Motor neuron (in vitro differentiated cells): ENCODE measurements at places on chromosomes 2 and 18. TPM values are rescaled to one million over a fixed set of nuclear protein-coding genes. Genes with fewer than 3 reads are reported as not detected.

The DQX1 gene
- total RNA-seq: 0.47 and 0.73 TPM in 2 replicates

The IL37 gene
- total RNA-seq: not detected in 2 replicates

The VAMP8 gene
- 5.8 and 7.4 TPM in 2 replicates for total RNA-seq

The REG3G gene
- total RNA-seq: not detected in 2 replicates

The COL5A2 gene
- total RNA-seq: 17.7 and 18.0 TPM in 2 replicates

The IL36B gene
- 4.9 and 5.1 TPM in 2 replicates for total RNA-seq

- no peak for ATAC-seq
These were observed 19.6 kb downstream of the TMEM17 start for GRCh38 chr2:62486439-62486765.

DNA sequence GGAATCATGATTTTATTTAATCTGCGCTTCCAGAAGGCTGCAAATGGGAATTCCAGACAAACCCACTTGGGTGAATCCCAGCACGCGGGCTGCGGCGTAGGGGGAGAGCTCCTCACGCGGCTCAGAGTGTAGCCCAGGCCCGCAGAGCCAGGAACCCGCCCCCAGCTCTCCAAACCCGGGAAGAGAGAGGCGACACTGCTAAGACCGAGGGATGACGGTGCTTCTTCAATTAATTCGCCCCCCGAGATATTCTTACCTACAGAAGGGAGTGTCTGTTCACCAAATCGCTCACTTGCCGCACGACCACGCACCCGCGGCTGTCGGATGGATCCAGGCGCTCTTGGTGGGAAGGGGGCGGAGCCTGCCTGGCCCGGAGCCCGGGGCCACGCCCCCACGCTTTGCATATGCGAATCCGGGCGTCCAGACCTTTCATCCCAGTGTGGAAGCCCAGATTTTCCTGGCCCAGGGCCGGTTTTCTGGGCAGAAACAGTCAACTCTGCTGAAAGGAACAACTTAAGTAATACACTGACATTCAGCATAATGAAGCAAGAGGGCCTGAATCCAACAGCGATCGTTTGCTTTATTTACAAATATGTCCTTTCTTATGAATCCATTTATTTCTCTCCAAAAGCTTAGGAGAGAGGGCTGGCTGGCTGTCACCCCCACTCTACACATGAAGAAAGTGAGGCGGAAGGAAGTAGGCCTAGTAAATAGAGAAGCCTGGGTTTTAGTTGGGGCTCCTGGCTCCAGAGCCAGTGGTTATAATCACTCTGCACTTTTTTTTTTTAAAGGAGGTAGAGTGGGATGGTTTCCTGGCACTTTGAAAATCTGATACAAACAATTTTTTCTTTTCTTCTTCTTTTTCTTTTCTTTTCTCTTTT is at the start of gene SLC19A3:
SLC19A3 (minus strand) TSS at position 342 of the 881 bp plus-strand sequence. CDS start 15,710 bp downstream, outside the sequence.
- ATAC-seq: peak; percentile 96

- no peak for ATAC-seq
These were observed 141.3 kb downstream of the GBX2 start for GRCh38 chr2:236026841-236027240.

DNA sequence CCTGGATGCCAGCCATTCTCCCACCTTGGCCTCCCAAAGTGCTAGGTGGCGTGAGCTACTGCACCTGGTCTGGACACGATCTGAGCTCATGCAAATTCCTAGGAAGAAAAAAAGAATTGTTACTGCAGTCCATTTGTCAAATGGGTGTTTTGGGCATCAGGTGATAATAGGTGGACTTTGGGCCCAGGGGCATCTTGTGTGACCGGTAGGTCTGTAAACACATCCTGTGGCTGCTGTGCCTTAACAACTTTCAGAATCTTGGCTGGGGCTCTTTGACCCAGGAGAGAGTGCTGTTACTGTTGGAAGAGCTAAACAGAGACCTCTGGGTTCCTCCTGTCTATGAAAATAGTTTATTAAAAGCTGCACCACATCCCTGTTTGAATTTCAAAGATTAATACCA is 34.9 kb upstream of the TFCP2L1 start:
- ATAC-seq: no peak

GRCh38 chr2:71849111-71849510 is 298.6 kb downstream of the CYP26B1 start:
- no peak for ATAC-seq

- no peak for ATAC-seq
These were observed 10.1 kb downstream of the RPS27A start for GRCh38 chr2:55242617-55243016.

DNA sequence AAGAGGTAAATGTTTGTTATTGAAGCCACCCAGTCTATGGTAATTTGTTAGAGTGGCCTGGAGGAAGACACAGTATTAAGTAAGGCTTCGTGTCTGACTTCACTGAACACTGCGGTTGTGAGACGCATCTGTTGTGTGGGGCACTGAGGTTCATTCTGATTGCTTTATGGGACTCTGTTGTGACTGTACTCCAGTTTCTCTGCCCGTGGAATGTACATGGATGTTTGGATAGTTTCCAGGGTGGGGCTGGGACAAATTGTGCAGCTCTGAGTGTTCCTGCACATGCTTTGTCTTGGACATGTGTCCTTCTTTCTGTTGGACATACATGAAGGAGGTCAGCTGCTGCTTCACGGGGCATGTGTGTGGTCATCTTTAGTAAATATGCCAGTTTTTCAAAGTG is 58.6 kb downstream of the ODC1 start:
- peak; percentile 47 for ATAC-seq
